ENCODE measurements at places on chromosomes 6 and 20.

DNA sequence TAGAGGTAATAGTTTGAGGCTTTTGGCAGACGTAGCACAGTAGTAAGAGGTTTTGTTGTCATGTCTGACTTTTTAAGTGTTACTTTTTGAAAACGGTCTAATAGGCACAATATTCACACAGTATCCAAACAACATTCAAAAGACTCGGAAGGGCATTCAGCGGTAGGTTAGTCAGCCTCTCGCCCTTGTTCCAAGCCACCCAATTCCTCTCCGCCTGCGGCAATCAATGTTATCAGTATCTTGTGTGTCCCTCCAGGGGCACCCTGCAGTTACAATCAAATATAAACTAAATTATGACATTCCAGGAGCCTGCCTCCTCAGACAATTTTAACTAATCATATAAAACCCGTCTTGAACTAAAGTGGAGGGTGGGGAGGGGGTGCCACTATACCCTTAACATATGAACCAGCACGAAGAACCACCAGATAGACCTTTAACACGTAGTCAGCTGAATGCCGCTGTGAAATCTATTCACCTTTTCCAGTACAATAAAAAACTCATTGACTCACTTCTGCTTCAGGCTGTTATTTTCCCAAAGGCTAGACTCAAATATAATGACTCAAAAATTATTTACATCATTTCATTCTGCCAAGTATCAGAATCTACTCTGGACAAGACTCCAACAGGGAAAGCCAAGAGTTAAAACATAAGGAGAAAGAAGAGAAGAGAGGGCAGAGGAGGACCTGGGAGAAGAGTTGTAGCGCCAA is 1.6 kb downstream of the TENT5A start:
- no peak for DNase-seq

DNA sequence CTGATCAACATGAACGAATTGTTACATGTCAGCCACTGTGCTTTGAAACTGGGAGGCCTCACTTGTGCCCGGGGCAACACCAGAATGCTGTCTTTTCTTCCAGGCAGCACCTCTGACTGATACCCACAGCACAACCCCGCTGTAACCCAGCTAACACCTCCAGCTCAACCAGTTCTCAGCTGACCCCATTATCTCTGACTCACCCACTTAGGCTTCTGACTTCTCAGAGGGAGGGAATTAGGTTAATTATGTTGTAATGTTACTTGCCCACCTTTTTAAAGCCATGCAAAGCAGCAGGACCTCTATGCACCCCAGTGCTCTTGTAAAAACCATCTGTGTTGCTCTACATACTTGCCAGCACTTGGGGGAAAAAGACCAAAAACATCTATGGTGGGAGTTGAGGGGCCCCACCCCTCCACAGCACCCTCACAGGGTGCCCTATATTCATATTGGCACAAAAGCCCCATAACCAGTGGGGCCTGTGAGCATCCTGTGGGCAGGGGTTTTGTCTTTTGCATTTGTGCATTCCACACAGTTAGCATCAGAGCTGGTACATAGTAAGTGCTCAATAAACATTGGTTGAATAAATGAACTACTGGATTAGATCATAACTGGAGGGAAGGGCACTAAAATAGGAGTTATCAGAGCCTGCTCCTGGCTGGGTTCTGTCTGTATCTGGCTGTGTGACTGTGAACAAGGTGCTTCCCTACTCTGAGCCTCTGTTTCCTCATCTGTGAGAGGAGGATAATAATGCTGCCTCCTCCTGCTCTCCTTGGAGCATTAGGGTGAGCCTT is 22.3 kb downstream of the BNIP5 start:
- no peak for DNase-seq

DNA sequence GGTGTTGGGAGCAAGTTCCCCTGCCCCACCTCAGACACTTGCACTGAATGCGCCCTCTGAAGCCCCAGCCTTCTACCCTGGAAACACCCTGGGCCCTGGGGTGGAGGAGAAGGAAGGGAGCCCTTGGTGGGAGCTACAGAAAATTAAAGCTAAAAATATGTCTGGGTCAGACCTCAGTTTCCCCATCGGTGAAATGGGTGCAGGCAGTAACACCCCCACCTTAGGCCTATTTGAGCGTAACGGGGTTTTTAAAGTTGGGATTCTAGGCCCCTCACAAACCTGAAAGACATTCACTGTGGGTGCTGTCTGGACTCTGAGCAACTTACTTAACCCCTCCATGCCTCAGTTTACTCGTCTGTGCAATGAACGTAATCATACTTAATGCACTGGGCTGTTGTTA is 19.3 kb upstream of the CDH22 start:
- DNase-seq, result no peak

DNA sequence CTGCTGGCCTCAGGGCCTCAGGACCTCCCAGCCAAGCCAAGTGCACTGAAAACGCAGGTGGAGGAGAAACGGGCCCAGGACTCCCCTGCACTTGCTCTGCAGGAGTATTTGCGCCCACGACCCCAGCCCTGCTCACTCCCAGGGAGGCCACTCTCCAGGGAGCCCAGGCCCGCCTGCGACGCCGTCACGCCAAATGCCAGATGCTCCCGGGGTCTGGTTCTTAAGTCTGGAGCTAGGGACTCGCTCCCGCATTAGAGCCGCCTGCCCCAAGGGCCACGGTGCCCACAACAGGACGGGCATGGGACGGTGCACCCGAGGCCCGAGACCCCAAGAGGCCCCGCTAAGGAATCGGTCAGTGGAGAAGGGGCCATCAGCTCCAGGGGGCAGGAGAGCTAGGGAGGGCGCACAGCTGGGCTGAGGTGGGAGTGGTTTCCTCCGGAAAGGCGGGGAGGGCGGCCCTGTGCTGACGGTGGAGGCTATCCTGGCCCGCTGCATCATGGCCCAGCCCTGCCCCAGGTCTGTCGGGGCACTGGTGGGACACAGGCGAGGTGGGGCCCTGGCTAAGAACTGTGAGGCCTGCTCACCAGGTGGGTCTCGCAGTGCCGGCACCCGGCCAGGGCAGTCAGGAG is 44.1 kb upstream of the CHRNA4 start:
- DNase-seq, result no peak

- no peak for DNase-seq
These were observed 19.7 kb upstream of the MRPS18A start for GRCh38 chr6:43707269-43707668.

- no peak for DNase-seq
These were observed 2.1 kb downstream of the DLL1 start for GRCh38 chr6:170288852-170289179.

Measured in NCI-H460 (cell line).